ENCODE measurements at places on chromosomes 7 and 10.

GRCh38 chr10:119480667-119481066 lies 61.9 kb downstream of the RGS10 start:
- no peak for DNase-seq

DNA sequence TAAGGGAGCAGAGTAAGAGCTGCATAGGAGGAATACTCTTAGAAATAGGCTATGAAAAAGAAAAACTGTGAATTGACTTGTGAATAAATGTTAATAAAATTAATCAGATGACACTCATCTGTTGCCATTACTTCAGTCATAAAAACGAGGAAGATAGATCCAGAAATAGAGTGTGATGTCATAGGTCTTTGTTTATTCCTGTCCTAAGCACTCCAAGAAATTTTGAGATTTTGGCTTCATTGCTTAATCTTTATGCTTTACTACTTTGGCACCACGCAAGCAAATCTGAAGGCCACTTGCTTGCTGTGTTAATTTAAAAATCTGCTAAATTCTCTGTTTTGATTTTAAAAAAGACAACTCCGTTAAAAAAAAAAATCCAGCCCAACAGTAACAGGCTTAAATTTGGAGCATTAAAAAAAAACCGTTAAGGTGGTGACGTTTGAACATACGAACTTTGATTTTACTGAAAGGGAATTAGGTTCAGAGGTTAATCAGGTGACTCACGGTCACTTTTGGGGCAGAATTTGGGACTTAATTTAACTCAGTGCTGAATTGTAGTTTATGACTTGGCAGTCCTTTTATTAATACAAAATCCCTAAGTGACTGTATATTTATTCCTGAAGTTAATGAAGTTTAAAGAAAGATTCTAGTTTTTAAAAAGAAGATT lies 3.4 kb downstream of the IFRD1 start:
- DNase-seq: no peak

- no peak for DNase-seq
Measured at GRCh38 chr7:116955801-116956476, 2.6 kb downstream of the ST7 start.

GRCh38 chr7:42269161-42269560 lies 32.2 kb upstream of the GLI3 start:
- no peak for DNase-seq

GRCh38 chr7:157690833-157691585 lies 354.2 kb downstream of the DNAJB6 start:
- DNase-seq: peak; percentile 63

DNA sequence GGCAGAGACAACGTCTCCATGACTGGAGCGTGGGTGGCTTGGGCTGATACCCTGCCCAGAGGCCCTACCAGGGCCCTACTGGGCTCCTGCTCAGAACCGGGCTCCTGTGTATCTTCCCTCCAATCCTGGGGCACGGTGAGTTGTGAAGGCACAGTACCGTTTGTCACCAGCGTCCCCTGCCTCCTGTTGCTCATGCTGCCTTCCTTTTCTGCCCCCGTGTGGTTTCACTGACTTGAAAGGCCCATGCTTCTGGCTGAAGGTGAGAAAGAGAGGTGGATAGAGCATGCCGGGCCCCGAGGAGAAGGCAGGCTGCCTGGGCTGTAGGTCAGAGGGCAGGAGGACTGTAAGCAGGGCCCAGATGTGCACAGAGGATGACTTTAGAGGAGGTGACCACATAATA lies 9.1 kb upstream of the DMBT1 start:
- DNase-seq: no peak

Measured in neural crest cell (in vitro differentiated cells).